ENCODE measurements at places on chromosomes 2 and 18. TPM values are rescaled to one million over a fixed set of nuclear protein-coding genes. Genes with fewer than 3 reads are reported as not detected.

- DNase-seq = no peak
Observed at GRCh38 chr18:37276111-37276890, 289.3 kb downstream of the CELF4 start.

The GREB1L gene
- 0.90 TPM for total RNA-seq

The PXDN gene
- 29.2 TPM for total RNA-seq

GRCh38 chr2:22904126-22904684 lies 480.8 kb upstream of the KLHL29 start:
- no peak for DNase-seq

GRCh38 chr2:199261239-199261638 lies 196.5 kb downstream of the SATB2 start:
- DNase-seq = peak; percentile 18

The C2orf76 gene
- total RNA-seq = 12.3 TPM

The FAM124B gene
- total RNA-seq = not detected

GRCh38 chr2:174632841-174633622 lies 35.4 kb upstream of the WIPF1 start:
- no peak for DNase-seq

The ST8SIA5 gene
- total RNA-seq = not detected

The SCN7A gene
- total RNA-seq = not detected

The MYO3B gene
- total RNA-seq = under 0.01 TPM

The C2orf15 gene
- total RNA-seq = 0.90 TPM

DNA sequence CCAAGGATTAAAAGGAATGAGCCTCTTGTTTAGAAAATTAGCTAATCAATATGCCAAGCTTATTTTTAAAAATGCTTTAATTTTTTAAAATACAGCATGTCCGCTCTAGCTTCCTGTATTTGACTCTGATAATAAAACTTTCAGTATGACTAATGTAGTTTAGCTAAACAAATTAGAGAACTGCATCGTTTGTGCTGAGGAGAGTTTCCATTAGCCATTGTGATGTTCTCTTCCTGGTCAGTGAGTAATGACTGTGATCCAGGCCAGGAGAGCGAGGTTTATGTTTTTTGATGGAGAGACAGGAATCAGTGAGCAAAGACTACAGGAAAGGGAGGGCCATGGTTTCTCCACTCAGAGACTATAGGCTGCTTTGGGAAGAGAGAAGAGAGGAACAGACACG lies 237.2 kb upstream of the ETAA1 start:
- no peak for DNase-seq

The NPC1 gene
- total RNA-seq = 78.3 TPM

The DYNC1I2 gene
- total RNA-seq = 95.1 TPM

DNA sequence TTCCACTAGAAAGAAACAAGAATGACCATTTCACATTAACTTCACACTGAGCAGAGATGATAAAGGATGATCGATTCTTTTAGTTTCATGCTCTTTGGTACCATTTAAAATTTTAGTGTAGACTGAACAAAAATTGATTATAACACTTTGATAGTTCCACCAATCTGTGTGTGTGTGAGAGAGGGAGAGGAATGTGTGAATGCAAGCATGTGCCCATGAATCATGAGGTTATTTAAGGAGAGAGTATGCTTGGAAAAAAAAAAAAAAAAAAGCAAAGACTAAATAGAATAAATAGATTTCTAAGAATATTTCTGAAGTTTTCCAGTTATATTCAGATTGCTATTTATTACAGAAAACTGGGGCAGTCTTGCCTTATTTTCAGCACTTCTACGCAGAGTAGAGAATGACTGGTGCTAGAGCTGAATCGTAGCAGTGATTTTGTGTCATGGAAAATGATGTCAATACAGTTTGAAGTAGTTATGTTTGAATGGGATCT lies 900.8 kb downstream of the SLC4A3 start:
- peak; percentile 50 for DNase-seq
